ENCODE measurements at places on chromosomes 16 and 17.

- DNase-seq = no peak
Measured at GRCh38 chr16:58197314-58198012, 443 bp downstream of the CSNK2A2 start.

GRCh38 chr17:76238847-76239537, 1.3 kb downstream of the RNF157 start:
- DNase-seq = no peak

DNA sequence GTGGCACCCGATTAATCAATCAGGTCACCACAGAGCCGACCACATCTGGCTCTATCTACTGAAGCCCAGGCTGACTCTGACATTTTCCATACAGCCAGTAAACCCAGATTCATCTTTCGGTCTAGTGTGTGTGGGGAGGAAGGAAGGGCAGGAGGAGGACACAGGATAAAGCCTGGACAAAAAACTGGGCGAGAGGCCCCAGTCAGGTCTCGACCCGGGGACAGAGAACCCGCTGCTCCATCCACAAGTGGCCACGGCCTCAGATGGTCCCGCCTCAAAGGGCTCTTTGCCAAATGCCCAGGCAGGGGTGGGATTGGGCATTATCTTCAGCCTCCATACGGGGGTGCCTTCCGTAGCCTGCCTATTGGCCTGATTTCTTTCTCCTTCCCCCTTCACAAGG, 7.8 kb downstream of the ABR start:
- DNase-seq = no peak

DNA sequence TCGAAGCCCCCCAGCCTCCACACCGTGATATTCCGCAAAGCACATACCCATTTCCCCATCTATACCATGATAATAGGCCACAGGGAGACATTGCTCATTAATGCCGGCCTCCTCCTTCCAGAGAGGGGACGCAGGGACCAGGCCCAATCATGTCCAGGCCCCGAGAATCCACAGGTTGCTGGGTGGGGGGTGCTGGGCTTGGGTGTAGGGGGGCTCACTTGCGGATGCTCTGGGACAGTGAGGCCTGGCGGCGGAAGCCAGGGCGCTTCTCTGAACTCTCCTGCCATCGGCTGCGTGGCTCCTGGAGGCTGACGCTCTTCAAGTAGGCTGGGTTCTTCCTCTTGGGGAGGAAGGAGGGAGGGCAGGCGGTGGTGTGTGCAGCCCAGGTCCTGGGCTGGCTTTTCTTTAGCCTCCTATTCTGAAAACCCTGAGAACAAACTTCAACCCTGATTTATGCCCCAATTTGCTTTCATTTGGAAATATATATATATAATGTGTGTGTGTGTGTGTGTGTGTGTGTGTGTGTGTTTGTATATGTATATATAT, 12.2 kb downstream of the AANAT start:
- DNase-seq = no peak

DNA sequence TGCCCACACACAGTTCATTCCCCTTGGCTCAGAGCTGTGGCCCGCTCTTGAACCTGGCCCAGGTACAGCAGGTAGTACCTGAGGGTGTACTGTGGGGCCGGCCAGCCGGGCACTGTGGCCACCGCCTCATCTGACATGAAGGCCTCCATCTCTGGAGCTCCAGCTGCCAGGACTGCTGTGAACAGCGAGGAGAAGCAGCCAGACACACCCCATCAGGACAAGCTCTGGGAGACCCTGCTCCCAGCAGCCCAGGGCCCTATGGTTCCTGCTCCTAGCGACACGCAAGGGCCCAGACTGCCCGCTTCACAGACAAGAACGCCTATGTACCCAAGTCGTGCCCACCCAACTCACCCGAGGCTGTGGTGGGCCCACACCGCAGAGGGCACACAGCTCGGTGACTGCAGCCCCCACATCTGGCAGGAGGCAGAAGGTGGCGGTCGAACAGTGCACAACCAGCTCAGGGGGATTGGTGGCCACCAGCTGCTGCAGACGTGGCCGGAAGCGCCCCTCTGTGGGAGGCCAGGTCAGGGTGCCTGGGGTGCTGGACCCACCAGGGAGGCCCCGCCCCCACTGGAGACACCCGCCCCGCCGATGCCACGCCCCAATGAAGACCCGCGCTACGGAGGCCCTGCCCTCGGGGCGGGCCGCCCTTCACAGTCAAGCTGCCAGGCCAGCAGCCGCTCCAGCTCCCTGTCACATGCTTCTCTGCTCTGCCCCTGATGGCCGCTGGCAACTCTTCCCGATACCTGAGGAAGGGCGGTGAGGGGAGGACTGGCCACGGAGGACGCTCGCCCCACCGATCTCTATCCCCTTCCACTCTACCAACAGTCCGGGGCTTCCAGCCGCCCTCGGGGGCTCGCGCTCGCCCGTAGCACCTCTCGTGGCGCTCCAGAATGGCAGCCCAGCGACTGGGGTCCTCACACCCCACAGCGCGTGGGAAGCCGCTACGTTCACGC, 1.1 kb upstream of the STUB1 start:
- DNase-seq = no peak

- DNase-seq = peak; percentile 76
Measured at GRCh38 chr17:2593821-2594721, 617 bp downstream of the PAFAH1B1 start.

- peak; percentile 45 for DNase-seq
Measured at GRCh38 chr17:81142301-81143199, 22.8 kb upstream of the PVALEF start.

DNA sequence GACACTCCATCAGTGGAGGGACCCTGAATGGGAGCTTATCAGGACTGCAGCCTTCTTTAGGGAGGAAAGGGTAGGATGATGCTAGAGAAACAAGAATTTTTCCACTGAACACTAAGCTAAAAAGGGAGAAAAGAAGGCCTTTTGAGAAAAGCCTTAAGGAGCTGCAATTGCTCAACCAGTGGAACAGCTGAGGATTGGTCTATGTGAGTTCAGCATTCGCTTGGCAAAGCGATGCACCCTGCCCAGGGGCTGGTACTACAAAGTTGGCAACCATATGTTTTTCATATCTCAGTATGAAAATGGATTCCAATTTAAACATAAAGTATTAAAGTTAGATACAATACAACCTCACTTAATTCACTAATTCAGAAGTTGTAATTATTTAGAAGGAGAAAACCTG, 117.8 kb upstream of the FAM20A start:
- no peak for DNase-seq

GRCh38 chr16:9869776-9870175, 312.5 kb downstream of the GRIN2A start:
- DNase-seq = no peak

DNA sequence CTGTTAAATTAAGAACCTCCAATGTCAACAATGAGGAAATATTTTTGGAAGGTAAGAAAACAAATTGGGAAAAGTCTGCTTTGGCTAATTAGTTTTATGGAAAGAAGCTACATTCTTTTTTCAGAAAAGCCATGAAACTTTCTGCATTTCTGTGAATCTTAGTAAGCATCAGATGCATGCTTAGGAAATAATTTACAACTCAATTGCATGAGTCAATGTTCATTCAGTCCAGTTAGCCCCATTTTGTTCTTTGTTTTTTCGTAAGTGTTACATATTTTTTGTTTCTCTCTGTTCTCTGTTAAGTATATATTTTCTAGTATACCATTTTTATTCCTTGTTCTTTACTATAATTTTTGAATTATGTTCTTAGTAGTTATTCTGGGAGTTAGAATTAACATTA, 195.2 kb upstream of the KIF2B start:
- no peak for DNase-seq

DNA sequence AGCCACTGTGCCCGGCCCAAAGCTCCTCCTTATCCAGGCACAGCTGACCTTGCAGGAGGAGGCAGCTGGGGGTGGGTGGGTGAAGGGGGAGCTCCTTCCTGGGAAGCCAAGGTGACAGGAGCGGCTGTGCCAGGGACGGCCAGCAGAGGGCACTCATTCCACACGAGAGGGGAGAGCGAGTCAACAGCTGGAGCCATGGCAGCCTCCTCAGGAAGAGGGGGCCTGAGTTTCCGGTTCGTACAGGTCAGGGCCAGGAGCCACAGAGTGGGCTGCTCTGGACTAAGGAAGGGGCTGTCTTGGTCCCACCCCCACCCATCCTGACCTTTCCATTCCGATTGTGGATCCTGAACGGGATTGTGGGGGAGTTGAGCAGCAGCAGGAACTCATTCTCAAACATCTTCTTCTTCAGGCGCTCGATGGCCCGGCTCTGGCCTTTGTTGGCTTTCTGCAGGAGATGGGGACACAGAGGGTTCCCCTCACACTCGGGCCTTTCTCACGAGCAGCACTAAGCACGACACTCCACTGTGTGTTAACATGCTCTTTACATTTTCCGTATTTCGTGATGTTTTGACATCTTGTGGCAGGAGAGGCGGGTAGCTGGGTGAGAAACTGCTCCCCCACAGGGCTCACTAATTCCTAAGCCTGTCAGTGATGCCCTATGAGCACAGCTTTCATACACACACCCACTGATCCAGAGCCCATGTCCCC, 61.6 kb downstream of the TIMM22 start:
- DNase-seq = peak; percentile 8

- no peak for DNase-seq
Measured at GRCh38 chr16:20904507-20905081, 4.0 kb downstream of the LYRM1 start.

DNA sequence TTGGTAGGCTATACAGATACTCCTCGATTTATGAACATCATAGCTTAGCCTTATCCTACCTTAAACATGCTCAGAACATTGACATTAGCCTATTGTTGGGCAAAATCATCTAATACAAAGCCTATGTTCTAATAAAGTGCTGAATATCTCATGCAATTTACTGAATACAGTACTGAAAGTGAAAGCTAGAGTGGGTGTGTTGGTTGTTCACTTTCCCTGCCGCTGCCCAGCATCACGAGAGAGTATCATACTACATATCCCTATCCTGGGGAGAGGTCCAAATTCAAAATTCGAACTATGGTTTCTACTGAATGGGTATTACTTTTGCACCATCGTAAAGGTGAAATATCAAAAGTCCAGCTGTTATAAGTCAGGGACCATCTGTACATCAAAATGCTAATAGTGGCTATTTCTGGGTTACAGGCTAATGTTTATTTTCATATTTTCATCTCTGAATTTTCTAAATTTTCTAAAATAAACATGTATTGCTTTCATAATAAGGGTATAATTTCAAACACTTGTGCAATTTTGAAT, 54.5 kb downstream of the NACA2 start:
- no peak for DNase-seq

GRCh38 chr16:82386761-82387160, 216.7 kb upstream of the MPHOSPH6 start:
- DNase-seq = no peak

DNA sequence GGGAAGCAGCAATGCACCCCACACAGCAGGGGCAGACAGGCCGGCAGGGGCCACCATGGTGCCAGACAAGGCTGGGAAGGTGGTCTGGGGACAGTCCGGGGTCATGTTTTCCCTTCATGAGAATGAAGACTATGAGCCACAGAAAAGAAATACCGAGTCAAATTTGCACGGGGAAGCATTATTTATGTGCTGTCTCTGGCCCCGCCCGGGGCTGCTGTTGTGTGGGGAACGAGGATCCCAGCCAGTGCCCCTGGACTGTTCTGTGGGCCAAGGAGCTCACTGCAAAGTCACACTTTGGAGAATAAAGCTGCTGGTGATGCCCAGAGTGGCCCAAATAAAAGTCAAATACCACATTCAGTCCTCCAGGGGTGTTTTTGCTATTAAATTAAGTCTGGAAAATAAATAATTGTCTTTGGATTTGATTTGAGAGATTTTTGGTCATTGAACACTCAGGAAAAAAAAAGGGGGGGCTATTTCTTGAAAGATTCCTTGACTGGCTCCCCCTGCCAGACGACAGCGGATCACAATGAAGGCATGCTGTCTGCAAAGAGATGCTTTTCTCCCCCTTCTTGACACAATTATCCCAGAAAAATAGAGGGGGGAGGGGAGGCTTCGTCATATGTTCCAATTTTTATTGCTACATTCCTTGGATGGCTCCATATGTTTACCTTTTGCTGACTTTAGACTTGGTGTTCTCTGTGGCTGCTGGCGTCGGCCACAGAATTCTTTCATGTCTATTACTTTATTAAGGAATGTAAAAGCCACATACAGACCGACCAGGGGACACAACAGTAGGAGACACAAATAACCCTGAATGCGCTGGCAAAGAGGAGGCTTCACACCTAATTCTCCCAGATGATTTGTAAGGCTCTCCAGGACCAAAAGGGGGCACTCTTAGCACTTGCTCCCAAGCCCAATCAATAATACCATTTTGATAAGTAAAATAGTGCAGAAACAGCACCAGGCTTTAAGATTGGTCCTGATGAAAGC, 27.1 kb upstream of the ANKFN1 start:
- DNase-seq = no peak

DNA sequence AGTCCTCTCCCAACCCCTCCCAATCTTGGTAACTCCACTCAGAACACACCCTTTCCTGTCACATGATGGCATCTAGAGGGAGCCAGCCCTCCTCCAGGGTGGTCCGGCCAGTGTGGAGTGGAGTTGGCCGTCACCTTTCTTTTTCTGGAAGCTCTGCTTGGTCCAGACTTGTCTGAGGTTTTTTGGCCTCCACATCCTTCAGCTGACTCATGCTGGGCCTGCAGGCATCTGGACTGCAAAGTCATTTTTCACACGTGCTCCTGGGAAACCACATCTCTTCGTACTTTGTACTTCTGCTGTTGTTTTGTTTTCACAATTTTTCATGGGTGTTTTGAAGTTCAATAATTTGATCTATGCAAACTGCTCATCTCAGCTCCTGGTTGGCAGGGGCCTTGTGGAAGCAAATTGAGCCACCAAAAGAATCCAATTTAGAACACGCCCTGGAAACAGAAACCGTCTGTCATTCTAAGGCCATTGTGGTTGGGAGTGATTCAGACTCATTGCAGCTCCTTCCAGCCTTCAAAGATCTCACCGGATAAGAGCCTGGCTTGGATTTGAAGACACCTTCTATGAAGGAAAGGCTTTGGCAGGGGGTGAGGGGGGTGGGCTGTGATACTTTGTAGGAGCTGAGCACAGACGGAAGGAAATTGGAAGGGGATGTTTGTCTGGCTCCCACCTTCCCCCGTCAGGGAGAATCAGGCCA, 42.4 kb upstream of the NF1 start:
- DNase-seq = no peak

GRCh38 chr16:68893710-68894705, 50.7 kb downstream of the TANGO6 start:
- no peak for DNase-seq

- no peak for DNase-seq
Measured at GRCh38 chr17:77737442-77738265, 220.8 kb upstream of the TNRC6C start.

- DNase-seq = no peak
Measured at GRCh38 chr16:30557707-30557956, 542 bp downstream of the ZNF764 start.

GRCh38 chr17:64503341-64503740, 2.7 kb downstream of the DDX5 start:
- no peak for DNase-seq

DNA sequence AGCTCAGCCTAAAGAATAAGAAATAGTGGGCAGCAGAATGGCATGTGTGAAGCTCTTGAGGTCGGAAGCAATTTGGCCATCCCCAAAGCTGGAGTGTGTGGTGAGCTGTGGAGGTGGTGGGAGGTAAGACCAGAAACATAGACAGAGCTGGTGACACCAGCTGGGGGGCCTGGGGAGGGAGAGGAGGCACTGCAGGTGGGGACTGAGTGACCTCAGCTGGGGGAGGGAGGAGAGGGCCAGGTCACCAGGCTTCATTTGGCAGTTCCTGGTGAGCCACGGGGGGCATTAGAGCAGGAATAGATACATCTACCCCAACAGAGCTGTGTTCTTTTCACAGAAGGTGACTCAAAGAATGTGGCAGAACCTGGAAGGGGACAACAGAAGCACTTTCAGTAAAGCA, 31.9 kb downstream of the WFDC1 start:
- DNase-seq = no peak

- DNase-seq = no peak
Measured at GRCh38 chr17:61478790-61479492, 26.7 kb downstream of the TBX4 start.

Measured in T follicular helper cell (primary cell).